Muscle of leg (tissue), 16 donors: ENCODE measurements at places on chromosomes 1 and 21. TPM values are rescaled to one million over a fixed set of nuclear protein-coding genes. Genes with fewer than 3 reads are reported as not detected.

- no peak overlapping the region for H3K4me3 ChIP-seq
- H3K27me3 ChIP-seq, result no peaks in the 10 kb centered on the region
- no peaks in the 10 kb centered on the region for H3K4me1 ChIP-seq
- no peak for DNase-seq
- no peaks in the 10 kb centered on the region for H3K36me3 ChIP-seq
- H3K27ac ChIP-seq, result no peak overlapping the region
Observed at GRCh38 chr21:19463966-19464365, 1060.4 kb upstream of the TMPRSS15 start.

DNA sequence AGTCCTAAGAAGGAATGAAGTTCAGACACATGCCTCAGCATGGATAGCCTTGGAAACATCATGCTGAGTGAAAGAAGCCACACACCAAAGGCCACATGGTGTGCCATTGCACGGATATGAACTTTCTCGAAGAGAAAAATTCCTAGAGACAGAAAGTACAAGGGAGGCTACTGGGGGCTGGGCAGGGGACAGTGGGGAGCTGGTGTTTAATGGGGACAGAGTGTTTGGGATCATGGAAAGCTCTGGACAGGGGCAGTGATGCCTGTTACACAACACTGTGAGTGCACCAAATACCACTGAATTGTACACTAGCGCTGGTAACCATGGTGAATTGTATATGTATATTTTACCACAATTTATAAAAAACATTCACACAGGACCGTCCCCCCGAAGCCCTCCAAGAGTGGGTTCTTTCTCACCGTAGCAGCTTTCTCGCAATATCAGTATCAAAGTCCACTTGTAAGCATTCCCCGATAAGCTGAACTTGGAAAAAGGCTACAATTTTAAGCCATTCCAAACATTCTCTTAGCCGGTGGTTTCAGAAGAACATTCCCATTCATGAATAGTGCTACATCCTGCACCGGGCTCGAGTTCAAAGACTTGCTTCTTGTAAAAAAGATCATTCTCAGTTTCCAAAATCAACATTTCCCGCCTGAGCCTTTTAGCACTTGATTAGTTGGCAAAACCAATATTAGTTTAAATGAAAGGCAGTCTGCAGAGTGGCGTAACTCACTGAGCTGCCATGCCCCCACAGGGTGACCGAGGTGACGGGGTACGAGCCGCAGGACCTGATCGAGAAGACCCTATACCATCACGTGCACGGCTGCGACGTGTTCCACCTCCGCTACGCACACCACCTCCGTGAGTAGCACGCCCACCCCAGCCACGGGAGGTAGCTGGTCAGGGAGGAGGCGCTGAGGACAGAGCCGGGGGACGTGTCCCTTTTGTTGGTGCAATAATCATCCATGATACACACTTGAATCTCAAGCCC lies 31.7 kb downstream of the SIM2 start:
- H3K27ac ChIP-seq, result no peak overlapping the region
- peaks cover 13% of the 10 kb centered on the region for H3K27me3 ChIP-seq
- no peak overlapping the region for H3K4me3 ChIP-seq
- H3K4me1 ChIP-seq, result peaks cover 5% of the 10 kb centered on the region

Gene OR2L13
- polyA plus RNA-seq, result not detected

DNA sequence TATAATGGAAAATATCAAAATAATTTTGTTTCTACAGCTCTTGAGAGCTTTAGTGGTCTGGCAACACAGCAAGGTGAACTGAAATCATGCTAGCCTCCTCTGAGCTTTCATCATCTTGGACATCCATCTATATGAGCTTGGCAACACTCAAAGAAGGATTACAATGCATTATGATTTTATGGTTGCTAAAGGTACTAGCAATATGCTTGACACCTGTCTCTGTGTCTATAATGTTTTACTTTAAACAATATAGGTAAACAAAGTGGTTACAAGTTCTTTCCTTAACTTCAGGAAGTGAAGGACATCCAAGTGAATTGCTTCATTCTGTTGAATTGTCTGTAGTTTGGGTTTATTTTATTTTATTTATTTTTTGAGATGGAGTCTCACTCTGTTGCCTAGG lies 203.7 kb upstream of the RRP15 start:
- H3K36me3 ChIP-seq, result no peaks in the 10 kb centered on the region
- H3K4me3 ChIP-seq, result no peak overlapping the region
- H3K27ac ChIP-seq, result no peak overlapping the region
- DNase-seq, result no peak

- no peaks in the 10 kb centered on the region for H3K36me3 ChIP-seq
- peak; percentile 57 for DNase-seq
- no peak overlapping the region for H3K4me3 ChIP-seq
- H3K4me1 ChIP-seq, result peaks cover 4% of the 10 kb centered on the region
- no peaks in the 10 kb centered on the region for H3K27me3 ChIP-seq
- no peak overlapping the region for H3K27ac ChIP-seq
Observed at GRCh38 chr1:245516284-245516759, 361.5 kb downstream of the KIF26B start.

DNA sequence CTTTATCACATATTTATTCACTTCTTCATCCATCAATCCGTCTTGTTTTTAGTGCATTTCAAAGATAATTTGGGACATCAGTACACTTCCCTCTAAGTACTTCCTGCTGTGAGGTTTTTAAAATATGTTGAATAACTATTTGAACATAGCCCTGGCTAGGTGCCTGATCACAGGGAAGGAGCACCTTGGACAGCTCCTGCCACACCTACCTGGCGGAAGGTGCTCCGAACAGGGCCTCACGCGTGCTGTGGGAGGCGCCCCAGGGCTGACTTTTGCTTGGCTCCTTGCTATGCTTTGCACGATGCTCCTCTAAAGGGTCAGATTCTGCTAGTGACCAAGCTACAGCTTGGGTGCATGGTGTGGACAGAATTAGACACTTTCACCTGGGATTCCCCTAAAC lies 4.9 kb upstream of the ATXN7L2 start:
- H3K27ac ChIP-seq, result no peak overlapping the region
- DNase-seq, result no peak
- H3K4me1 ChIP-seq, result peaks cover 36% of the 10 kb centered on the region
- peaks cover 26% of the 10 kb centered on the region for H3K27me3 ChIP-seq
- peaks cover 34% of the 10 kb centered on the region for H3K36me3 ChIP-seq

DNA sequence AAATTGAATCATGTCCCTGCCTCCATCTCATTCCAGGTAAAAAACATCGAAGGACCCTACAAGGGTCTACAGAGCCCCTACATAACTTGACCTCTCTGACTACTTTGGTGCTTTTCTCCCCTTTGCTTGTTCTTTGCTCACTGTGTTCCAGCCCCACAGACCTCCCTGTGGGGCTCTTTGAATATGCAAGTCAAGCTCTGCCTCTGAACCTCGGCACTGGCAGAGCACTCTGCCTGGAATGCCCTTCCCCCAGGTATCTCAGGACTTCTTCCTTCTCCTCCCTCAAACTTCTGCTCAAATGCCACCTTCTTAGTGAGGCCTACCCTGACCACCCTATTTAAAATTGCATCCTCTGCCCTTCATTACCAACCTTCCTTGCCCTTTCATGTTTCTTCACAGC lies 87.8 kb upstream of the CD34 start:
- H3K4me1 ChIP-seq, result peaks cover 7% of the 10 kb centered on the region
- no peak for DNase-seq
- no peak overlapping the region for H3K27ac ChIP-seq

GRCh38 chr1:93600663-93601062 lies 81.0 kb downstream of the BCAR3 start:
- H3K36me3 ChIP-seq, result peaks cover 2% of the 10 kb centered on the region
- H3K4me1 ChIP-seq, result peaks cover 45% of the 10 kb centered on the region
- H3K27me3 ChIP-seq, result no peaks in the 10 kb centered on the region
- no peak overlapping the region for H3K4me3 ChIP-seq
- no peak for DNase-seq

Gene TSPEAR
- 0.07 TPM for polyA plus RNA-seq

DNA sequence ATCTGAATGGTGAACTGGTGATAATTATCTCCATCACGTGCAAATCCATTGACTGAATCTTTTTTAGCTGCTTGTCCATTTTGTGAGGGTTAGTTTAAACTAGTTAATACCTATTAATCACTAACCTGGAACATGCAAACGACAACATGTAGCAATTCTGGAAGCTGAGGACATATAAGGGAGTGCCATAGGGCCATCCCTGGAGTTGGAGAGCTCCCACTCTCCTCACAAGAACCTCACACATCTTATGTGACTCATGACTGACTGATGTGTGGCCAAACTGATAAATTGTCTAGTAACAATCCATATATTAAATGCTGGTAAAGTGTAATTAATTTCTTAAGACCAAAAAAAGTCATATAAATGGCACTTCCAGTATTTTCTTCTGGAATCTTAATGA lies 62.9 kb upstream of the HOOK1 start:
- no peaks in the 10 kb centered on the region for H3K36me3 ChIP-seq
- no peak overlapping the region for H3K27ac ChIP-seq
- DNase-seq, result no peak
- H3K4me3 ChIP-seq, result no peak overlapping the region
- no peaks in the 10 kb centered on the region for H3K27me3 ChIP-seq
- peaks cover 17% of the 10 kb centered on the region for H3K4me1 ChIP-seq

Gene CASQ1
- polyA plus RNA-seq, result 432 TPM

- no peaks in the 10 kb centered on the region for H3K27me3 ChIP-seq
- H3K27ac ChIP-seq, result no peak overlapping the region
- H3K36me3 ChIP-seq, result no peaks in the 10 kb centered on the region
- H3K4me1 ChIP-seq, result no peaks in the 10 kb centered on the region
- H3K4me3 ChIP-seq, result no peak overlapping the region
Observed at GRCh38 chr1:87295445-87296110, 33.1 kb upstream of the LMO4 start.

- H3K27ac ChIP-seq, result no peak overlapping the region
- peaks cover 11% of the 10 kb centered on the region for H3K4me1 ChIP-seq
- no peak overlapping the region for H3K4me3 ChIP-seq
- DNase-seq, result no peak
Observed at GRCh38 chr21:42411197-42411869, 7.6 kb downstream of the UBASH3A start.

GRCh38 chr1:93846206-93846991 lies 32.6 kb downstream of the DNTTIP2 start:
- H3K4me3 ChIP-seq, result peak overlapping the region; percentile 85
- DNase-seq, result peak; percentile 94
- peaks cover 13% of the 10 kb centered on the region for H3K4me1 ChIP-seq
- H3K36me3 ChIP-seq, result no peaks in the 10 kb centered on the region
- H3K27me3 ChIP-seq, result no peaks in the 10 kb centered on the region
- peak overlapping the region; percentile 99 for H3K27ac ChIP-seq
